Left hindlimb (tissue), 1 donor: ENCODE measurements at places on chromosomes 6 and 20.

GRCh38 chr6:35719404-35719829 is 17.4 kb upstream of the ARMC12 start:
- no peak for DNase-seq

DNA sequence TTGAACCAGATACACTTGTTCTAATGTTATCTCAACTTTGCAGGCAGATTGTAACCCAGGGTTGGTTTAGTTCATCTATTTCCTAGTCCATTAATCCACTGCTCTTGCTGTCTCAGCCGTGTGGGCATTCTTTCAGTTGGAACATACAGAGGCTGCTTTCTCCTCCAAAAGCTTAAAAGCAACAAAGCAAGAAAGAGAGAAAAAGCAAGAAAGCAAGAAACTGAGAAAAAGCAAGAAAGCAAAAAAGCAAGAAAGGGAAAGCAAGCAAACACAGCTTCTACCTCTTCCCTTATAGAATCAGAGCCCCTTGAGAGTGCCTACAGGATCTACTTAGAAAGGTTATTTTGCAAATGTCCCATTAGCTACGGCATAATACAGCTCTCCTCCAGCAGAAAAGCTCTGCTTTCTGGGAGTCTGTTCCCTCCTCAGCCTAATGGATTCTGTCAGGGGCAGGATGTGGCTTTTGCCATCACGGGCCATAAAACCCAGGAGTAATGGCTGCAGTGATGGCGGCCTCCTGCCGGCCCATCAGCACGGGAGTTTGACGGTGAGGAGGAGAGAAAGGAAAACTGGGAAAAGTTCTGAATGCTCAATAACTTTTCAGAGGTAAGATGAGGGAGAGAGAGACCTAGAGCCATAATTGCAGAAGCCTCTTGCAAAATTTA is 156.8 kb upstream of the JARID2 start:
- no peak for DNase-seq

GRCh38 chr20:13041574-13042457 is 33.0 kb downstream of the SPTLC3 start:
- DNase-seq = no peak

GRCh38 chr6:139699911-139700310 is 325.5 kb upstream of the CITED2 start:
- DNase-seq = no peak

DNA sequence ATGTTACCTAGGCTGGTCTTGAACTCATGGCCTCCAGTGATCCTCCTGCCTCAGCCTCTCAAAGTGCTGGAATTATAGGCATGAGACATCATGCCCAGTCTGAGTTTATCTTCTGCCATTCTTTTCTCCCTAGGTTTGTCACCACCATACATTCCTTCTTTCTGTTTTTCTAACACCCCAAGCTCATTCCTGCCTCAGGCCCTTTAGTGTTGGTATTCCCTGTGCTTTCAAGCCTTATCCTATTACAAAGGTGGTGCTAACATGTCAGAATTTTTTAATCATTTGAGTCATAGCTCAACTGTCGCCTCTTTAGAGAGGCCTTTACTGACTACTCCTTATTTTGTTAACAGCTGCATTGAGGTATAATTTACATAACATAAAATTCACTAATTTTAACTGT is 221.1 kb upstream of the PRSS16 start:
- DNase-seq = no peak

DNA sequence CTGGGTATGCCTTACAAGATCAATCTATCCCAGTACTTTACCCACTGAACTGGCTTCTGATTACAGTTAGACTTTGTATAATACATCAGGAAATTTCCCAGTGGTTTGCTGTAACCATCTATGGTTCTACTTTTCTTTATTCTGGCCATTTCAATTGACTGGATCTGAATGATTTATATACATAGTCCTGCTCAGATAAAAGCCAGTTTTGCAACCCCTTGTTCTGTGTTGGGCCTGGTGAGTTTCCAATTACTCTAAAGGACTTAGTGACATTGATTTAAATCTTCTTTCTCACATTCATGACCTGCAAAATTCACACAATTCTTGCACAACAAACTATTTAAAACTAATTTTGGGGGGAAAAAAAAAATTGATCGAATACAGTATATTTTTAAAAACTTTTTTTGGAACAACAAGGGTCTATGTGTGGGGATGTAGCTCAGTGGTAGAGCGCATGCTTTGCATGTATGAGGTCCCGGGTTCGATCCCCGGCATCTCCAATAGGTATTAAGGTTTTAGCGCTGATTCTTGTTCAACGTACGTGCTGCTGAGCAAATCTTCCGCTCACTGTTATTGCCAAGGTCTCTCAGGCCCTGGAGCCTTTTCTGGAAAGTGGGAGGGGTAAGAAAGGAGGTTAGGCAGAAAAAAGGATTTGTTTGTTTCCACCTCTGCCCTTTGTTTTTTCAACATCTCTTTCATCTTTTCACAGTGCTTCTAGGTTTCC is 117.5 kb downstream of the GPX5 start:
- peak; percentile 47 for DNase-seq

DNA sequence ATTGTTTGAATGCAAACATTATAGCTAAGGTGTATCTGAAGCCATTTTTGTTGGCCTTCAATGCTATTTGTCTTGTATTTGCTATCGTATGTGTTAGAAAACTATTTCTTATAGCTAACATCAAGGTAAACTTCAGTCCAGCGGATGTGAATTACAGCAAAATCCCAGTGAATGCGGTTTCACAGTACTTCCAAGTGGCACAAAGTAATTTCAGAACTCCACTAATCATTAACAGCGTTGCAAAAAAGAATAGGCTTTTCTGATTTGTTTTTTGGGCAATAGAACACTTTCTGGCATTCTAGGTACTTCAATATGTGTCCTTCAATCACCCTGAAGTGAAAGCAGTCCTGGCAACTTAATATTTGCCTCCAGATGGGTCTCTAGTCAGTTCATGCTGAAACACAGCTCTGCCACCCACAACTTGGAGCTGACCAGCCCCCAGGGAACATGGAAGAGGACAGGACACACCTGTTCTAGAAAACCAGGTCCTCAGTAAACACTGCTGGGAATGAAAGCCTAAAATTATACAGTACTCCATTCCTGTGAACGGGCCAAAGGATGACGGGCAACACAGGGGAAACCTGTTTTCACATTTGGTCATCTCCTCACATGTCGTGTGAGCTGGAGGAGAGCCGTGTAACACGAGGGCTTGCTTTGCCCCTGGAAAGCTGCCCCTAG is 9.7 kb upstream of the MRPS10 start:
- DNase-seq = no peak

DNA sequence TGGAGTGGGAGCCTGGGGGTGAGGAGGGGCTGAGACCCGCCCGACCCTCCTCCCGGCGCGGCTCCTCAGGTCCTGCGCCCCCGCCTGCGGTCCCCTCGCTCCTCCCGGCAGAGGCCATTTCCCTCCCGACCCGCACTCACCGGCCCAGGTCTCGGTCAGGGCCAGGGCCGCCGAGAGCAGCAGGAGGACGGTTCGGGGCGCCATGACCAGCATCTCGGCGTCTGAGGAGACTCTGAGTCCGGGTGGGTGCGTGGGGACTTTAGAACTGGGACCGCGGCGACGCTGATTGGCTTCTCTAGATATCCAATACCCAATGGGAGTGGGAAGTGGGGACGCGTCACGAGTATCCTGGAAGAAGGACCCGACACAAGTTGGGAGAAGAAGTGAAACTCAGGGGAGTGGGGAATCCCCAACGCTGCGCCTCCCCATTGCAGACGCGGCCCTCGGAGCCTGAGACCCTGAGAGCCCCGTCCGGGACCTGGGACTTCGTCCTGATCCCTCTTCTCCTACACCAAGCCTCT is at the start of gene HLA-B:
Gene HLA-B, minus strand, starts transcription at position 234 of the 521 bp plus-strand sequence. Its CDS starts 21 bp downstream, at position 213.
- peak; percentile 88 for DNase-seq

DNA sequence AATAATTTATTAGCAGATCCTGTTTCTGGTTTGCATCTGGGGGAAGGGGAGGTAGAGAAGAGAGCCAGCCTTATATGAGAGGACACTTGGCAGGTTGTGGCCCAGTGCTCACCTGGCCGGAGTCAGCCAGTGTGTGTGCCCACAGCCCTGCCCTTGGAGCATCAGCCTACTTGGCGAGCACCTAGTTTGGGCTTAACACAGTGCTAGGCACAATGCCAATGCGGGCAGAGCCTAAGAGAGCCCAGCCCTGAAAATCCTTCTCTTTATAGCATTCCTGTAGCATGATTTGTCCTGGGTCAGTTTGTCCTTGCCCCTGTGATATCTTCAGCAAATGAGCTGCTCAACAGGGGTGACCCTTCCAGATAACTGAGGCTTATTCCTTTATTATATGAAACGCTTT is 73.0 kb downstream of the SLX4IP start:
- DNase-seq = no peak

DNA sequence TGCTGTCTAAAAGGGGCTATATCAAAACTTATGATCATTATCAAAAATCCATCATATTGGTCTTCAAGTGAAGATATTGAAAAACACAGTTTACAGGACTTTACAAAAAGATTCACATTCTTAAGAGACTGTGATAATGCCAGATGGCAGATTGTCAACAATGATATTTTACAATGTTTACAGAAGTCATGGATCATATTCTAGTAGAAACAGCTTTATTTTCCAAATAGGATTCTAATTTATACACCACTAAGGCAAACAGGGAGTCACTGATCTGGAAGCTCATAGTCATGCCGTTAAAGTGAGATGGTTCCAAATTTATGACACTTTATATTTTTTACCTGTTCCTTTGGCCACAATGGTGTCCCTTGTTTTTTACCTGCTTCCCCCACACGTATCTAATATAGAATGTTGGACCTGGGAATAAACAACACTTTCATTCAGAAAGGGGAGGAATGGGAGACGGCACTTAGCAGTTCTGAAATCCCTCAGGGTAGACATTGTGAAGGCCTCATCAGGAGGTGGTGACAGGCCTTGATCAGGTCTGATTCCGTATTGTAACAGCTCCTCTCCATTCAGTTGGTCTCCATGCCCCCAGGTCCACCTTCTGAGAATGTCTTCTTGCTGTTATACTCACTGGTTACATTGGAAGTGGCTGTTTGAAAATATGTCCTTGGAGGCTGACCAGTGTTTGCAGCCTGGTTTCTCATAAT is 228.6 kb downstream of the ADGB start:
- no peak for DNase-seq

- no peak for DNase-seq
Observed at GRCh38 chr6:147793871-147794643, 285.6 kb downstream of the SAMD5 start.

- DNase-seq = no peak
Observed at GRCh38 chr6:24927277-24927955, 8.3 kb downstream of the RIPOR2 start.

DNA sequence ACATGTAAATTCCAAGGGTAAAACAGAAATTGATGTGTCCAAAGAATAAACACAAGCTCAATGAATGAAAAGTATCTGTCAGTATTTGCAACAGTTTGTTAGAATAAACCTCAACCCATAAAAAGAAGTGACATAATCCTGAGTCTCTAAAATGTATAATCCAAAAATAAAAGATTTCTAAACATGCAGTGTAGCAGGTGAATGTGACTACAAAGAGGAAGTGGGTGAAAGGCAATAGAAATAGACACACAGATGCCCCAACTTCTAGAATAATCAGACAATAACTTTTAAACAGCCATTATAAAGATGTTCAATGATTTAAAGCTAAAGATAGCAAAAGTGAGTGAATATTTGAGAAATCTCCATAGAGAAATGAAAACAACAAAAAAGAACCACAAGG is 1009.2 kb upstream of the GJE1 start:
- no peak for DNase-seq

DNA sequence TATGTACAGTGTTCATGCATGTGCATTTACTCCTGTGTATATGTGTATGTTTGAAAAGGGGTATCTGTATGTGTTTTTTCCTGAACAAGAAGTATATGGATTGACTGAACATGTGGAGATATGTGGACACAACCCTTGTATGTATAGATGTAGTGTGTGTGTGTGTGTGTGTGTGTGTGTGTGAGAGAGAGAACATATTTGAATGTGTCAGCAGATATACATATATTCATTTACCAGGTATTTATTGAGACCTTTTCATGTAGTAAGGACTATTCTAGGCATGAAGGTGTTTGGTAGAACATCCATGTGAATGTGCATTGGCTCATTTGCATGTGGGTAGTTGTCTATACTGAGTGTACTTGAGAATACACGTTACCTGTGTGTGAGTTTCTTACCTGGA is 39.3 kb downstream of the EIF2S2 start:
- DNase-seq = no peak

DNA sequence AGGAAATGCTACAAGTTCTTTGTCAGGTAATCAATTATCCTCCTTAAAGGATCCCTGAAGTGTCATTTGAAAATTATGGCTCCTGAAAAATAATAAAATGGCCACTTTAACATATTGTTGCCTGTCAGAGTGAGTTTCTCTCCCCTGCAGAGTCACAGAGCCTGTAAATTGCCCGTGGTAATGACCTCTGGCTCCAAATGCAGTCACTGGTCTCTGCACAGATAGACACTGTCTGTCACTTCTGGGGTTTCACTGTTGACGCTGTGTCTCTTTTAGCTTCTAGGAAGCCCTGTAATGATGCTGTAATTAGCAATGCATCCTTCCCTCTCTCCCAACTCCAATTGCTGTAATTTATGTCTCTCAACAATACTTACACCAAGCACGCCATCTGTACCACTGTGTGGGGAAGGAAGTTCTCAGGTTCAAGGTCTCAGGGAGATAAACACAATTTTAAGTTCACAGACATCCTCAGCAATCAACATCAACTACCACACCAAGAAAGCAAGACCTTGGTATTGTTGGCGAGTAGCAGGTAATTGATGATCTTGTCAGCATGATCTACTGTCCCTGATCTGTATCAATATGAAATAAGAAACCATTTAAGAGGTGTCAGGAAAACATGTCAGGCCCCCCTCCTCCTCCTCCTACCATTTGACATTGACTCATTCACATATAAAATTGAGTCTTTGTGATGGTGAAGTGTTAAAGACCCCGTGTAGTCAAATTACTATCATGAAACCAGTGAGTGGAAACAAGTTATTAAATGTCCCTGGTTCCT is 91.2 kb upstream of the SULF2 start:
- no peak for DNase-seq

- no peak for DNase-seq
Observed at GRCh38 chr6:161826512-161826911, 552.7 kb upstream of the AGPAT4 start.

DNA sequence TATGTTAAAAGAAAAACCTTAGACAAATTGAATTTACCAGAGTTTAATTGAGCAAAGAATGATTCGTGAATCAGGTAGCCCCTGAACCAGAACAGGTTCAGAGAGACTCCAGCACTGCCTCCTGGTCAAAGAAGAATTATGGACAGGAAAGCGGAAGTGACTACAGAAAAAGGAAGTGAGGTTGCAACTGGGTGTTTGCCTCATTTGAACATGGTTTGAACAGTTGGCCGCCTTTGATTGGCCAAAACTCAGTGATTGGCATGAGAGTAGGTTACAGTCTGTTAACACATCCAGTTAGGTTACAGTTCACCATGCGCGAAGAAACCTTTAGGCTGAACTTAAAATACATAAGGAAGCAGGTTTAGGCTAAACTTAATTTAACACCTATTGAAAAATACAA is 248.8 kb downstream of the TFAP2A start:
- no peak for DNase-seq

GRCh38 chr6:455006-455585 is 63.5 kb downstream of the IRF4 start:
- no peak for DNase-seq

GRCh38 chr6:75830959-75831885 is 82.2 kb downstream of the MYO6 start:
- DNase-seq = no peak

- no peak for DNase-seq
Observed at GRCh38 chr6:8888468-8888867, 453.1 kb upstream of the SLC35B3 start.

- peak; percentile 26 for DNase-seq
Observed at GRCh38 chr6:80259118-80259517, 152.6 kb downstream of the BCKDHB start.

- DNase-seq = no peak
Observed at GRCh38 chr6:113187661-113188060, 669.5 kb upstream of the MARCKS start.

GRCh38 chr6:133995758-133996157 is 42.7 kb downstream of the TBPL1 start:
- no peak for DNase-seq
